ENCODE measurements at places on chromosomes 16 and 17.

DNA sequence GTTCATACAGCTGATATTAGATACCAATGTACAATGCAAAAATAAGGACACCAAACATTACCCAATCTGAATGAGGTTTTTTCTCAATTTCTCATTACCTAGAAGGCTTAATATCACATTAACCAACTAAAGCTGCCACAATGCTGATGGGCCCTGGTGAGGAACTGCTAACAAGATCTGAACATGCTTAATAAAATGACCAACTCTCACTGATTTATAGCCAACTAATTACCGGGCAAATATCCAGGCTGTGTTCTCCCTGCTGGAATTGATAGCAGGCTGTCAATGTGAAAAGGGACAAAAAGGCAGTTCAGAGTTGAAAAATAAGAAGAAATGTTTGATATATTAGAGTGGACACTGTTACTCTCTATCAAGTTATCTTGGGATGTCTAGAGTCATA, 124.6 kb downstream of the TOX3 start:
- no peak for DNase-seq

- peak; percentile 7 for DNase-seq
Measured at GRCh38 chr16:22240023-22240710, 34.1 kb downstream of the EEF2K start.

GRCh38 chr16:22675745-22676540, 138.0 kb upstream of the HS3ST2 start:
- no peak for DNase-seq

GRCh38 chr17:42937712-42938596, 26.3 kb downstream of the AARSD1 start:
- DNase-seq = peak; percentile 63

GRCh38 chr17:44383861-44384260, 5.6 kb downstream of the ITGA2B start:
- DNase-seq = no peak

DNA sequence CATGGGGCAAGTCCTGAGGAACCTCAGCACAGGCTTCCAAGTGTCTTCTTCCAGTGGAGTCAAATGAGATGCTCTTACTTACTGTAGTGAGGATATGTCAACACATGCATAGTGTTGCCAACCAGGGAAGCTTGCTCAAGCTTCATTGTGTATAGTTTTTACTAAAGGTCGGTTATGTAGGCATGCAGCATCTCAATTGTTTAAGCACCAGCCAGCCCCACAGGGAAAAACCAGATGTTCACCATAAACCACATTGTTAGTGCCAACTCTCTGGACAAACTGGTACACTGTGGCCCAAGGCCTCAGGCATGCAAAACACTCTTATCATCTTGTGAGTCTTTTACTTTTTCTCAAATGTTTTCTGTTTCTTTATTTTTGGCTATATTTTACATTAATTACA, 152.1 kb downstream of the PHKB start:
- DNase-seq = no peak
